Osteoblast (primary cell): ENCODE measurements at places on chromosomes 6 and 20. TPM values are rescaled to one million over a fixed set of nuclear protein-coding genes. Genes with fewer than 3 reads are reported as not detected.
A peak's percentile ranks its signal among the peaks of the same experiment; 100 is the strongest.

DNA sequence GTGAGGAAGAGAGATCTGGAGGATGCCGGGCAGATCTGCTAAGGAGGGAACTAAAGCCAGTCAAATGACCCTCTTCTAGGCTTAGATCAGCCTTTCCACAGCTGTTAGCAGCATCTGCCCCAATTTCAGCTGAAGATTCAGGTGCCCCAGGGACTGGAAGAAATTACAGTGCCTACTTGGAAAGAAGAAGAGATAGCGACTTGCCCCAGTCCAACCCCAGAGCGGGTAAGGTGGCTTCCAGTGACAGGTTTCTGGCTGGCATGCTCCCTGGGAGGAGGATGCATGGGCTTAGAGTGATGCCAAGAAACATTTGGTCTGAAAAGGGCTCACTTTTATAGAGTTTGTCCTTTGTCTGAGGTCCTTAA lies 620 bp downstream of the TJAP1 start:
- DNase-seq: no peak

GRCh38 chr6:119133400-119133799 lies 54.9 kb upstream of the FAM184A start:
- DNase-seq: no peak

The TMC2 gene
- total RNA-seq: not detected in 2 replicates

DNA sequence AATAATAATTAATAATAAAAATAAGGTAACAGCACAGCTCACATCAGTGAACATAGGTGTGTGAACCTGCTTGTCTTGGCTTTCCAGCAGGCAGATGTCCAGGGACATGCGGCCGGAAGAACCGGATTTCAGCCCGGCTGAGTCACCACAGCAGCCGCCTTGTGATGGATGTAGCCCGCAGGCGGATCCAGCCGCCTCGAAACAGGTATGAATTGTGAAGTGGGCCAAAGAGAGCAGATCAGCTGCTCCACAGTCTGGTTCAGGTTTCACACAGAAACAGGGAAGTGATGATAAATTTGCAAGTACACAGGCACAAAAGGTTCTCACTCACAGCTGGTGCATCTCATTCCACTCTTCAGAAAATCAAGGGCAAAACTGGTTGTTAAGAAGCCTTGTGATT lies 55.1 kb downstream of the ID4 start:
- DNase-seq: peak; percentile 17

DNA sequence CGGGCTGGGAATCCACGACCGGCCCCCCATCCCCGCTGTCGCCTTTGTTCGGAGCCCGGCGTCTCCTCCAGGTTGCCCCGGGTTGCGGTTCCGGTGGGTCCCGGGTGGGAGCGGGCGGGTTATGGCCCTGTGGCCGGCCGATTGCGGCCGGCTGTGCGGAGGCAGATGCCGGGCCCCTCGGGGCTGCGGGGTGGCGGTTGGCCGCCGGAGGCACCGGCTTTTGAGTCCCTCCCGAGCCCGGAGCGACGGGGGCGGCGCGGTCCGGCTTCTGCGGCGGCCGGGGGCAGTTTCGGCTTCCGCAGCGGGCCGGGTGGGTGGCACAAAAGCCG lies 431 bp downstream of the LOC128125822 start:
- DNase-seq: peak; percentile 66

The ADTRP gene
- total RNA-seq: 0.72 and 1.2 TPM in 2 replicates

DNA sequence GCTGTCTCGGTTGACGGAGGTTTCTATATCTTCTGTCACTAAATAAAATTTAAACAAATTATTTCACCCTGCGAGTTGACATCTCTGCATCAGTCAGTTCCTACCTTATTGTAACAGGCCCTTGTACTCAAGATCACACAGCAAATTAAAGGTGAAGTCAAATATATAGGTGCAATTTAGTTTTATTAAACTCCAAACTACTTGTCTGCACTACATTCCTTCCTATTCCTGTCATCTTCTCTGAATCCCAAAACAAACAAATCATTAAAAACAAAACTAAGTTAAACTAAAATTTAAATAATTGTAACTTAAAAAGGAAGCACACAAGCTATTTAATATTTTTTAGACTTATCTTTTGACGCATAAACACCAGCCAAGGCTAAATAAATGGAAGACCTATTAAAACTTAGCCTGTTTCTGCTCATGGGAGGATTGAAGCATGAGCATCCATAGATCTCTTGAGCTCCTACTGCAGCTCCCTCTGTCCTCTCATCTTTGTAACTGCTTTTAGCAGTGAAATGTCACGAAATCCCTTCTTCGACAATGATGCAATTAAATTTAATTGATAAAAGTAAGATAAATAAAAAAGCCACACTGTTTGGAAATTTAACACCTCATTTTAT lies 1152.3 kb upstream of the GJE1 start:
- DNase-seq: no peak

The DDO gene
- 3.6 and 5.9 TPM in 2 replicates for total RNA-seq

- DNase-seq: no peak
These were observed 191.7 kb downstream of the TRIM27 start for GRCh38 chr6:28732052-28732451.

The MACROD2 gene
- total RNA-seq: 1.8 and 4.0 TPM in 2 replicates

The GPLD1 gene
- total RNA-seq: 0.72 and 0.88 TPM in 2 replicates

The BPIFB4 gene
- not detected in 2 replicates for total RNA-seq

The TAF4 gene
- total RNA-seq: 4.3 and 4.7 TPM in 2 replicates

DNA sequence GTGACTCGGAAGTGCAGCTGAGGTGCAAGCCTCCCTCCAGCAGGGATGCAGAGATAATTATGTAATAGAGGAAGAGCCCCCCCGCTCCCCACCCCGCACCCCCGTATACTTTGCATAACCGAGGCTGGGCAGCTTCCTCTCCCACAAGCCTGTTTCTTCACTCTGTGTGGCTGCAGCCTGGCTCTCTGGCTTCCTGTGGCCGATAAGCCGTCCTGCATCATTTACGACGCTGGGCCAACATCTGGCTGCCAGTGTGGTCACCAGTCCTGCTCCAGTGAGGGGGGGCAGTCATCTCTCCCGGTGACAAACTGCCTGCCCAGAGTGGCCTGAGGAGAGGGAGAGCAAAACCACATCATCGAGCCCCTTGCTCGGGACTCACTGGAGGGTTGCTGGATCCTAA lies 59.2 kb downstream of the RBM38 start:
- DNase-seq: peak; percentile 87

- peak; percentile 65 for DNase-seq
These were observed 40.1 kb upstream of the DYNLRB1 start for GRCh38 chr20:34475979-34476736.

- DNase-seq: no peak
These were observed 65.9 kb downstream of the BCAS1 start for GRCh38 chr20:54004445-54004844.

- no peak for DNase-seq
These were observed 9.4 kb downstream of the SNX9 start for GRCh38 chr6:157832250-157832967.
